ENCODE measurements at places on chromosomes 16 and 17.

DNA sequence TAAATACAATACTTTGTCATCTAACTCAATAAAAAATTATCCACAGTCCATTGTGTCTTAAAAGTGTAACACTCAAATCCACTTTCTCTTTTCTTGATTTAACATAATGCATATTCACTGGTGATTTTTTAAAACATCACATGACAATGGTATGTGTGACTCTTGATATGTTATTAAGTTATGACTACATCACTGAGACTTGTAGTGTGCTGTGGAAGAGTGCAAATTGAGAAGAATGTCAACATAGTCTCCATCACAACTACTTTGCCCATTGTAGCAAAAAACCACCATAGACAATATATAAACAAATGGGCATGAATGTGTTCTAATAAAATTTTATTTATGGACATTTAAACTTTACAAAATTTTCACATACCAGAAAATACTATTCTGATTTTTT is 380.7 kb upstream of the PMFBP1 start:
- DNase-seq = no peak

GRCh38 chr17:17103160-17103559 is 60.9 kb downstream of the MPRIP start:
- no peak for DNase-seq

DNA sequence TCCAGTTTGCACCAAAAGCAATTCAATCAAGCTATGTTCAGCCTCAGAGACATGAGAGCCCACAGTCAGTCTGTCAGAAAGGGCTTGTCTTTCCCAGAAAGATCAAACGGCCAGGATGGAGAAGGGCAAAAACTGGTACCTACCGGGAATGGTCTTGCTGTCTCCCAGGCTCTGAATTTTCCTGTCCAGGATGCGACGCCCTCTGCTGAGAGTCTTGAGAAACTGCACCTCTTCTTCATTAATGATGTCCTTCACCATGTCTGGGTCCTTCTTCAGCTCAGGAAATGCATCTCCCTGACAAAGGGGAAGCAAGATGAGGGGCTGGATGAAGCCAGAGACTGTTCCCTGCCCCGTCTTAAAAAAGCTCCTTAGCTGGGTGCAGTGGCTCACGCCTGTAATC is 15.8 kb upstream of the EXOSC6 start:
- DNase-seq = peak; percentile 32

DNA sequence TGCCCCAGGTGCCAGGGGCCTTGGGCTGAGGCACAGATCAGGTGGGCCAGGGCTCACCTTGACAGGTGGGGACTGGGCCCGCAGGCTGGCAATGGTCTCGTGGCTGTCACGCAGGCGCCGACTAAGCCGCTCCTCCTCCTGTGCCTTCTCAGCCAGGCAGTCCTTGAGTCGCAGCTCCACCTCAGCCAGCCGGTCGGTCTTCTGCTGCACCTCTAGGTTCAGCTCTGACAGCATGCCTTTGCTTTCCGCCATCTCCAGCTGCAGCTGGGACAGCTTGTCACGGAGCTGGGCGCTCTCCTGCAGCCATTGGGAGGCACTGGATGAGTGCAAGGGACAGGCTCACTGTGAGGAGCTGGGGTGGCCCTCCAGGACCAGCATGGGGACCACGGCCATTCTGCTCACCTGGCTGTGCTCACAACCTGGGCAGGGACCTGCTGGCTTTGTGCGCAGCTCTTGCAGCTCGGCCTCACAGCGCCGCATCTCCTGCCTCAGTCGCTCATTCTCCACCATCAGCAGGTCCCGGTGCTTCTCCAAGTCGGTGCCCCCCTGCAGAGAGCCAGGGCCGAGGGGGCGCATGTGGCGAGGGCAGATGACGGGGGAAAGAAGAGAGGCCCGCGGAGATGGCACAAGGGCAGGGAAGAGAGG is 31.0 kb downstream of the KIFC3 start:
- no peak for DNase-seq

DNA sequence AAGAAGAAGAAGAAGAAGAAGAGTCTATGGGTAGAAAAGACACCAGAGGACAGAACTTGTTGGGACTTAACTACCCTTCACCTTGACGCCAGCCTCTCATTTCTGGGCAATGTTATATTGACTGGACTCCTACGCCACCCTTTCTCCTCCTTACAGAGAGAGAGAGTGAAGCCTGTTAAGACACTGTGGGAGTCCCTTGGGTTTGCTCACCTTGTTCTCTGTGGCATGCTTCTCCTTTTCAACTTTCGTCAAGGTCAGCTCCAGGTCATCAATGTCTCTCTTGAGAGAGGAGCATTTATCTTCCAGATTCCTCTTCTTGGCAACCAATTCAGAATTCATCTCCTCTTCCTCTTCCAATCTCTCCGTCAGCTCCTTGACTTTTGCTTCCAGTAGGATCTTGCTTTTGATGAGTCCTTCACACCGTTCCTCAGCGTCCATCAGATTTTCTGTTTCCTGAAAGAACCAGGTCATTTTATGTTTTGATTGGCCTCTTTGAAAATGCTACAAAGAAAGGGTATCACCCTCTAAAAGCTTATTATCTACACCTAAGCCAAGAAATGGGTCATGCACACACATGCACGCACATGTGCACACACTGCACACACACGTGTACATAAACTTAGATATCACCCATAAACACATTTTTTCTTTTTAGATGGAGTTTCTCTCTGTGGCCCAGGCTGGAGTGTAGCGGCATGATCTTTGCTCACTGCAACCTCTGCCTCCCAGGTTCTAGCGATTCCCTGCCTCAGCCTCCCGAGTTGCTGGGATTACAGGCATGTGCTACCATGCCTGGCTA is 48.8 kb downstream of the MYH13 start:
- no peak for DNase-seq

GRCh38 chr16:85984231-85984880 is 85.4 kb downstream of the IRF8 start:
- DNase-seq = no peak
